GOT3 (cell line): ENCODE measurements at places on chromosomes 2 and 18.

DNA sequence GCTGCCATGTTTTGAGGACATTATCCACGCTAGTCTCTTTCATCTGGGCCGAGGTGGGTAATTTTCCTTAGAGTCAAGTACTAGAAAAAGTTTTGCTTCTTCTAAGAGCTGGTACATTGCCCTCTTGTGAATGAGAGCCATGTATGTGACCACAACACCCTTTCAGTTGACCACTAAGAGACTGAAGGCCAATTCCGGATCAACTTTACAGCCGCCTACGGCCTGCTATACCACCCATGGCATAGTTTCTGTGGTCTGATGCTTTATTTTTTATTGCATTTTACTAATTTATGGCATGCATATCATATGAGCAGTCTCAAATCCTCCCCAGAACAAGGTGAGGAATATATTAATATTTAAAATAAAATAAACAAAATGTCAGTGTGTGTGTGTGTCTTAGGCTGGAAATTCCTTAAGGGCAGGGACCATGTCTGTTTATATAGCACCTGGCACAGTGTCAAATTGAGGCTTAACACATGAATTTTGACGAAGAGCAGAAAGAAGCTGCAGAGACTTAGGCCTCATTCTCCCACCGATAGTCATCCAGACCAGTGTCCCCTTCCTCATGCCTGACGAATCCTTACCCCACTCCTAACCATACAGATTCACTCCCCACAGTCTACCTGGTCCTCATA, 35.4 kb downstream of the PSD4 start:
- DNase-seq: no peak

DNA sequence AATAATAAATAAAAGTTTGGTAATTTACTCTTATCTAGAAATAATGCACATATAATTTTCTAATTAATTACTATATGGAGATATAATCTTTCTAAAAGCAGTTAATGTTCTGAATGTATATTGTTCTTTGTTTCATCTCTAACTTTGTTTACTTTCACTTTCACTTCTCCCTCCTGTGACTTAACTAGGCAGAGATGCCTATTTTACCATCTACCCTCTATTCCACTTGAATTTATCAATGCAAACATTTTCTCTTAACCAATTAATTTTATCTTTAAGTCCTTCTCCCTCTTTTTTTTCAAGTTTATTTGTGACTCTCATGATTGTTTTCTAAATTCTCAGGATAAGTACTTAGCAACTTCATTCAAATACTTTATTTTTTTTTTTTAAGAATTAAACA, 55.1 kb upstream of the IL1RL1 start:
- no peak for DNase-seq

DNA sequence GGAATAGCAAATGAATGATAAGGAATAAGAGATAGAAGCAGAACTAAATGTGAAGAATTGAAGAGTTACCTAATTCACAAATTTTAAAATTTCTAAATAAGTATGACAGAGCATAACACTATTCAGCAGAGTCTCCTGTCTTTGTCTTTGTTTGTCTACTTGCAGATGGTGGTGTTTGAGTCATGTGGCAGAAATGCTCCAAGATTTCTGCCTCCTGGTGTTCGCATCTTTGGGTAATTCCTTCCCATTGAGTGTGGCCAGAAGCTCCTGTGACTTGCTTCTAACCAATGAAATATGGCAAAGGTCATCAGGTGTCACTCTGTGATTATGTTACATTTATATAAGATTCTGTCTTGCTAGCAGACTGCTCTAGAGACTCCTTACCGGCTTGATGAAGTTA, 45.6 kb upstream of the GALNT3 start:
- DNase-seq: no peak

DNA sequence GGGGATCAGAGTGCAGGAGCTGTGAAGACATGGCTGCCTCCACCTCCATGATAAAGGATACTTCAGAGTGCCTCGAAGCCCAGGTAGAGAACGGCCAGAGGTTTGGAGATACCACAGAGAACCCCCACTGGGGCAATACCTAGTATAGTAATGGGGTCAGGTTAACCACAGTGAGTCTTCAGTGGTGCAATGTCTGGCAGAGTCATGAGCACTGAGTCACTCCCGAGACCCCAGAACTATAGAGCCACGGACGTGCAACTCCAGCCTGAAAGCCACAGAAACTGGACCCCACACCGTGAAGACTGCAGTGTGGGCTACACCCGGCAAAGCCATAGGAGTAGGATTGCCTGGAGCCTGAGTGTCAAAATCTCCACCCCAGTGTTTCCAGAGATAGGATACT, 746.6 kb downstream of the CBLN2 start:
- DNase-seq: no peak

DNA sequence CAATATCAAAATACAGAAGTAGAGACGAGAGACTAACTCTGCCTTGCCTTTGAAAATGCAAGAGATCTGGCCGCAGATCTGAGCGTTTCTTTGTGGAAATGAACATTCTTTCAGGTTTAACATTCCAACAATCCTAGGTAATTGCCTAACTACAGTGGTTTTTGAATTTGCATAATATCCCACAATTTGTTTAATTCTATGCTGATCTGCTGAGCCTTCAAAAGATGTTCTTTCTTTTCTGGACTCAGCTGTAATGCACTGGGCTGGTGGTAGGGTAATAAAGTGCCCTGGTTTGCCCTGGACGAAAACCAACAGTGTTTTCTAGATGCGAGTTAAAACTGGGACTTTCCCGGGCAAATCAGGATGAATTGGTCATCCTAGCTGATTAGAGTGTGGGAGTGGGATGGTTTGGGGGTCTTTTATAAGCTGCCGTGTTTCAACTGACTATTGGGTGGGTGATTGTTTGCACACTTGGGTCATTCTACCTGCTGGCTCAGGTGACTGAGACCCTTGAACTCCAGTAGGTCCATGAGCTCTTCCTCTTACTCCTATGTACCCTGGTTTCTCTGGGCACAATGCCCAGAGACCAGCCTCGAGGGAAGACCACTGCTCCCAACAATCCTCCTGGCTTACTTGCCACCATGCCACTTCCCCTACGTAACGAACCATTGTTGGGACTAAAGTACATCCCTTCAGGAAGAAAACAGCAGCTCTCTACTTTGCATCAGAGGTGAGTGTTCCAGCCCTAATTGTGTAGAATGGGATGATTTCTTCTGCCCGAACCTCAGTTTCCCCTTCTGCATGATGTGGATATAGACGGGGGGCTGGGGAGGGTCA, 3.4 kb upstream of the PAX8 start:
- no peak for DNase-seq

DNA sequence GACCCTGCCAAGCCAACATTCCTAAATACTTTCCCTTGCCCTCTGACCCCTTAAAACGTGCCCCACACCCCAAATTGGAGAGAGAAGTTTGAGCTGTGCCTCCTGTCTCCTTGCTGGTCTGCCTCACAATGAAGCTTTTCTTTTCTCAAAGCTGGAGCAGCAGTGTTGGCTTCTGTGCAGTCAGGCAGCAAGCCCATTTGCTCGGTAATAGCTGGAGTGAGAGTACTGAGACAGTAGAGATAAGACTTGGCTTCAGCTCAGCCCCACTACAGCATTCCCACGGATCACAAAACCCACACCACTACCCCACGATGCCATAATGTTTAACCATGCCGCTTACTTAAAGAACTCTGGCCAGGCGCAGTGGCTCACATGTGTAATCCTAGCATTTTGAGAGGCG, 73.0 kb downstream of the NCAPH start:
- DNase-seq: no peak

GRCh38 chr2:41728788-41729338, 319.0 kb upstream of the PKDCC start:
- no peak for DNase-seq

DNA sequence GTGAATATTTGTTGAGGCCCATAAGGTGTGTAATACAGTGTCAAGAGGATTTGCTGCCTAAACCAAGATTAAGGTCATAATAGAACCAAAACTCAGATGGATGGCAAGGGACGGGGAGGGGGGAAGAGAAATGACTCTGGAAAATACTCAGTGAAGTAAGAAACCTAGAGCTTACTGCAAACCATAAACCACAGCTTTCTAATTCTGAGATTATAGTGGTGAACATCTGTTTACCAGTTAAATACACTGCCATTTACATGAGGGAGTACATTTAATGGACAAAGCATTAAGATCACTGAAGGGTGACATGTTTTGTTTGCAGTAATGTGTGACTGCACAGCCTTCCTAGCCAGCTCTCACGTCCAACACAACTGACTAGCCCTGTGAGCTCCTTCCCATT, 19.8 kb downstream of the EVX2 start:
- DNase-seq: no peak

- no peak for DNase-seq
Measured at GRCh38 chr2:203594541-203594940, 59.4 kb upstream of the RAPH1 start.

- DNase-seq: no peak
Measured at GRCh38 chr2:191738003-191738402, 60.1 kb downstream of the NABP1 start.

DNA sequence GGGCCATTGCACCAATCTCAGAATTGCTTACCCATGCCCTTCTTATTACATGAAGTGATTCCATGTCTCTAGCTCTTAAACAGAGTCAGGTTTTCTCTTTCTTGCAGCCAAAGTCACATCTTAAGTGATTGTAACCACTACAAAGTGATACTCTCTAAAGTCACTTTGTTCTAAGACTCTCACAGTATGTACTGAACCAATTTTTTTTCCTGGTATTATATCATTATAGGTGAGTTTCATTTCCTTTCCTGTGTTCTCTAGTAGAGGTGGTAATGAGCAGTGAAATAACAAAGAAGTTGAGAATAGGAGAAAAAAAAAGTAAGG, 66.3 kb upstream of the DARS1 start:
- no peak for DNase-seq

GRCh38 chr2:62309465-62310091, 113.7 kb downstream of the B3GNT2 start:
- no peak for DNase-seq

DNA sequence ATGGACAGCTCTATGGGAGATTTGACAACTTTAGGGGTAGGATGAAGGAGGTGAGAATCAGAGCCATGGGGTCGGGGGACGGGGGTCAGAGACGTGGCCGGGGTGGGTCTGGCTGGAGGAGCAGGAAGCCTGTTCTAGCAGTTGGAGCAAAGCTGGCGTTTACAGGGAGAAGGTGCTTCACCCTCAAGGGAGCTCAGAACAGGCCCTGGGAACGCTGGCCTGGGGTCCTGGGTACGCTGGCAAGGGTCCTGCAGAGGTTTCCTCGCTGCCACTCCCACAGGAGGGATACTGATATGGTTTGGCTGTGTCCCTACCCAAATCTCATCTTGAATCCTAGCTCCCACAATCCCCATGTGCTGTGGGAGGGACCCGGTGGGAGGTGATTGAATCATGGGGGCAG, 205.0 kb upstream of the ARL4C start:
- no peak for DNase-seq

DNA sequence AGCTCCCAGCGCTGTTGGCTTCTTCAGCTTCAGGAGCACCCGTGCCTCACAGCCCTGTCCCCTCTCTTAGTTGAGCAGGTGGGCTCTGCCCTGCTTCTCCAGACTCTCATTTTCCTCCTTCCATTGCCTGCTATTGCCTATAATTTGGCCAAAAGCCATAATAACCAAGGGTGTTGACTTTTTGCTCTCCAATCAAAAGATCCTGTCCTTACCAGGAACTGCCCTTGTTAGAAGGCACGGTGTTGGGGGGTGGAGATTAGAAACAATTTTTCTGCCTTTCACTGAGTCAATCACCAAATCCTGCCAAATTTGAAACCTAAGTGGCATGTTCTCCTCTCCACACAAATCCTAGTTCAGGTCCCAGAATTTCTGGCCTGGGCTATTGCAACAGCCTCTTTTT, 16.7 kb upstream of the PDIA6 start:
- no peak for DNase-seq

DNA sequence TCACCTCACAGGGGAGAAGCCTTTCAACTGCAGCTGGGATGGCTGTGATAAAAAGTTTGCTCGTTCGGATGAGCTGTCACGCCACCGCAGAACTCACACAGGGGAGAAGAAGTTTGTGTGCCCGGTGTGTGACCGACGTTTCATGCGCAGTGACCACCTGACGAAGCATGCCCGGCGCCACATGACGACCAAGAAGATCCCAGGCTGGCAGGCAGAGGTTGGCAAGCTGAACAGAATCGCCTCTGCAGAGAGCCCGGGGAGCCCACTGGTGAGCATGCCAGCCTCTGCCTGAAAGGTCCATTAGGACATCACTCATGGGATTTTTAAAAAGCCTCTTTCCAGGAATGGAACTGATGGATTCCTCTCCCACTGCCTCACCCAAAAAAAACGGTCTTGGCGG, 8.9 kb downstream of the KLF11 start:
- no peak for DNase-seq

- DNase-seq: no peak
Measured at GRCh38 chr18:24238387-24238786, 99.5 kb downstream of the CABYR start.

- no peak for DNase-seq
Measured at GRCh38 chr2:104919127-104919526, 65.2 kb downstream of the POU3F3 start.

DNA sequence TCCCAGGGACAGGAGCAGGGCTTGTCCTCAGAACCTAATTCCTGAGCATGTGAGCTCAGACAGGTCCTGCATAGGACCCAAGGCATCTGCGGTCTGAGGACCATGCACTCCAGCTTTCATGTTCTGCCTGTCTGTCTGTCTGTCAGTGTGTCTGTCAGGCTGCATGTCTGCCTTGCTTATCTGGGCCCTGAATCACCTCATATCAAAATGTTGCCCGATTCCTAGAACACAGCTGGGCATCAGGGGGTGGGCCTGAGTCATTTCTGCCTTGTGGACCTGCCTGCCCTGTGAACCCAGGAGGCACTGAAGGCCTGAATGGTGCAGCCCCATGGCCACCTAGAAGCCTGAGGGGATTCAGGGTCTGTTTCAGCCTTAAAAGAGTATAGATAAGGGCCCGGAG, 22.1 kb downstream of the INHBB start:
- DNase-seq: no peak

- DNase-seq: no peak
Measured at GRCh38 chr18:41265047-41265446, 690.0 kb upstream of the PIK3C3 start.

DNA sequence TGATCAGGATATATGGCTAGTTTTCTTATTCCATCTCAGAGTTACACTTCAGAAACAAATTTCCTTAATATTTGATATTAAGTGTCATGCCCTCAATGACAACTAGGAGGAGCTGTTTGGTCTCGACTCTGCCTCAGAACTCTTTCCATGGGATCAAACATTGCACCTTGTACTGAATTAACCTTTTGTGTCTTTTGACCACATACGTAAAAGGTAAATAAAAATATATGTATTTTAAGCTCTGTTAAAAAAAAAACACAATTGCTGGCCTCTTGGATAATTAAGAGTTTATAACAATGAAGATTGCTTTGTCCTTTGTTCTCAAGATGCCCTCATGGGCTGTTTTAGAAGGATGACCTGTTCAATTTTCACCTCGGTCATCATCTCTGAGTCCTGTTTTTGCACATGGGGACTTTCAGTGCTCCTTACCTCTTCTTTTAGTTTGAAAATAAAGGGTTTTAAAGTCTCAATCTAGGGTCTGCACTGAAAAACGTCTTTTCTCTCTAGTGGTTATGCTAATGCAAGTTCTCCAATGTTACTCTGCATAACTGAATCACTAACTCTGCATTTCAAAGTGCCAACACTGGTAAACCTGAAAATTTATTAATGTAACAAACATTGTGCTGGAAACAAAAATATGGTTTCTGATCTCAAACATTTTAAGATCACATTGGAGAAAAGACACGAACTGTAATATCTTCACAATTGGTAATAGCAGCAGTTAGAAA, 18.8 kb upstream of the FN1 start:
- no peak for DNase-seq

GRCh38 chr2:224175538-224175937, 136.5 kb upstream of the SERPINE2 start:
- DNase-seq: no peak

- DNase-seq: no peak
Measured at GRCh38 chr18:28075501-28075900, 101.4 kb downstream of the CDH2 start.

- no peak for DNase-seq
Measured at GRCh38 chr2:121949271-121949670, 193.8 kb downstream of the TSN start.
